ENCODE measurements at places on chromosomes 3 and 15.
A peak's percentile ranks its signal among the peaks of the same experiment; 100 is the strongest.

GRCh38 chr3:130839813-130840212 lies 54.1 kb upstream of the ATP2C1 start:
- DNase-seq: no peak

GRCh38 chr3:29064085-29064484 lies 216.8 kb upstream of the RBMS3 start:
- peak; percentile 42 for DNase-seq

GRCh38 chr3:31465999-31466398 lies 66.7 kb upstream of the STT3B start:
- DNase-seq: no peak

DNA sequence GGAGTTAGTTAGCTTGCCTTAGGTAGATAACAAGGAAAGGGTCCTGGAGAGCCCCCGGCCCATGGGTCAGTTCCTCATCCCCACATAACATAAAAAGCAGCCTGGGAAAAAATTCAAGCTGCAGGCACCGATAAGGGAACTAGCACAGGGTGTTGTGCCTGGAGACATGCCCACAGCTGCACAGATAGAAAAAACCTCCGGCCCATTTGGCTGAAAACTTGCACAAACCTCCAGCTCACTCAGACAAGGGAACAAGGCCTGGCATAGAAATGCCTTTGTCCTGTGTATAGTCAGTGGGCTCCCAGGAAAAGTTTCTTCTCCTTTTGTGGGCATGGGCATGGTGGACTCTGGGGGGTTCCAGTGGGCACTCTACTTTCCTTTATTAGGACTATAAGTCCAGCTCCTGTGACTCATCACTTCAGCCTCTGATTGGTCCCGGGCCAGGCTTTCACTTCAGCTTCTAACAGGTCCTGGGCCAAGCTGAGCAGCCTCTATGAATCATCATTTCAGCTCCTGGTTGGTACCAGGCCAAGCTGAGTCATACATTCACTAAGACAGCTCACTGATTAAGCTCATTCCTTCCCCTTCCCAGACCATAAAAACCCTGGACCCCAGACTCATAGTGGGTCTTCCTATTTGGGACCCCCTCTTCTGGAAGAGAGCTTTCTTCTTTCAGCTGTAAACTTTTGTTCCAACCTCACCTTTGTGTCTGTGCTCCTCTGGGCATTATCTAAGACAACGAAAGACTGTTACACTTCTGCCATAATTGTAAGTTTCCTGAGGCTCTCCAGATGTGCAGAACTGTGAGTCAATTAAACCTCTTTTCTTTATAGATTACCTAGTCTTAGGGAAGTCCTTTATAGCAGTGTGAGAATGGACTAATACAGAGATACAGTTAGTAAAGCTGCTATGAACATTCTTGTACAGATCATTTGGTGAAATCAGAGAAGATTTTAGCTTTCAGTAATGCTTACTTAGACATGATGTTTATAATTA lies 348.0 kb upstream of the DPPA4 start:
- peak; percentile 93 for DNase-seq

GRCh38 chr3:130925628-130926027 lies 31.7 kb downstream of the ATP2C1 start:
- DNase-seq: no peak

DNA sequence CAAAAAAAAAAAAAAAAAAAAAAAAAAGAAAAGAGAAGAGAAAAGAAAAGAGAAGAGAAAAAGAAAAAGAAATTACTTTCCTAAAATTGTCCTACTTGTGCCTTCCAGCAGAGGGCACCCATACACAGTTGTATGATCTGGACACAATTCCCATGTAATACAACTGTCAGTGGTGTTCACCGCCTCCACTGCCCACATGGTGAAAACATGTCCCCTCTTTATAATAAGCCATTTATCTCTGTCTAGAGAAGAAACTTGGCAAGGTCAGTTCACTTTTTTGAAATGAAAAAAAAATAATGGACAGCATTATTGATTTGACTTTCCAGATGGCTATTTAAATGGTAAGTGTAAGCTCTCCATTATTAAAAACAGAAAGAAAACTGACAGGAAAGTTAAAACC lies 459.4 kb downstream of the GBE1 start:
- no peak for DNase-seq

DNA sequence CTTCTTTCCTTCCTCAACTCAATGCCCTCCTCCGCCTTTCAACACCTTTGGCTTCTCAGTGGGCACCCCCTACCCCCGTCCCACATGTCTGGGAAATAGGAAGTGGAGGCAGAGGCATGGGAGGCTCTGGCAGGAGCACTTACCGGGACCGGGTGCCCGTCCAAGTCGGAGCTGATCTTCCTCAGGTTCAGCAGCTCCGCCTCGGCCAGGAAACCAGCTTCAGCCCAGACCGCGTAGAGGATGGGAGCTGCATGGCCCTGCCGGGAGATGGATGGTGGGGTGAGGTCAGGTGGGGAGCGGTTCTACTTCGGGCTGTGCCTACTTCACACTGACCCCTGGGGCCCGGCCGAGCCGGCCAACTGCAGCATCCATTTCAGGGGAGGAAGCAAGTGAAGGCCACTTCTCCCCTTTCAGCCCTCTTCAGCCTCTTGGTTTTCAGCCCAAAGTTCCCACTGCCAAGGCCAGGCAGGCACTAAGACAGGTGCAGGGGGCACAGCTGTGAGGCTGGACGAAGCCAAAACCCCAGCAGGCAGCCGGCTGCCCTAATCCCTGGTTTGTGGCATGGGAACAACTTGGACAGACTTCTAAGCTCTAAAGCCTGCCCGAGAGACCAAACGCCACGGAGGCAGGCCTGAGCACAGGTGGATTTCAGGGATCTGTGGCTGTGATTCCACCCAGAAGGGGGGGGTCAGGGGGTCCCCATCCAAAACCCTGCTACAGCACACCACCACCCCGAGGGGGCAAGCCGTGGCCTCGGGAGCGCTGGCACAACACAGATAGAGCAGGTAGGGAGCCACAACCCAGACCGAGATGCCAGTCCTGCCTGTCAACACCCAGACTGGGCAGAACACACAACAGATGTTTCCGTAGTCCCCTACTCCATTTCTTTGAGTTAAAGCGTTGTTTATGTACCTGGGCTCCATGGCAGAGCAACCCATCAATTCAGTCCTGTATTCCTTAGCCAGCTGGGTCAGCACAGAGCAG lies 14.5 kb downstream of the TKT start:
- no peak for DNase-seq

- peak; percentile 57 for DNase-seq
Measured at GRCh38 chr15:40266828-40267304, 16.0 kb downstream of the ANKRD63 start.

DNA sequence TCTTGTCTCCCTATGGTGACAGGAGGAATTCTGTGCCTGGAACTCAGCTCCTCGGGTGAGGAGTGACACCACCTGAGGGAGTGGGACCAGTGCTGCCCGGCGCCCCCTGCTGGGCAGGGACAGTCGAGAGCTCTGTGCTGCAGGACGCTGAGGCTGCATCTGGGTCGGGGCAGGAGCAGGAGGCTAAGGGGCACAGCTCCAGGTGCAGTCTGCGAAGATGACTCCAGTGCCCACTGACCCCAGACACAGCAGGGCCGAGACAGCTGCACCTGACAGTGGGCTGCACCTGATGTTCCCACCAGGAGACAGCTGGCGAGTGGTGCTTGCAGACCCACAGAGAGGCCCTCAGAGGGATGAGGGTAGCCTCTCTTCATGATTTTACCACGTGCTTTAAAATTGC lies 152.9 kb downstream of the ATP10A start:
- no peak for DNase-seq

GRCh38 chr15:98896002-98896721 lies 111.4 kb downstream of the PGPEP1L start:
- no peak for DNase-seq

GRCh38 chr15:101407439-101407838 lies 82.1 kb downstream of the PCSK6 start:
- no peak for DNase-seq

- no peak for DNase-seq
Measured at GRCh38 chr3:29789686-29790085, 508.8 kb downstream of the RBMS3 start.

- no peak for DNase-seq
Measured at GRCh38 chr3:47464588-47464987, 11.2 kb downstream of the SCAP start.

- DNase-seq: no peak
Measured at GRCh38 chr15:58352026-58352929, 79.5 kb upstream of the LIPC start.

DNA sequence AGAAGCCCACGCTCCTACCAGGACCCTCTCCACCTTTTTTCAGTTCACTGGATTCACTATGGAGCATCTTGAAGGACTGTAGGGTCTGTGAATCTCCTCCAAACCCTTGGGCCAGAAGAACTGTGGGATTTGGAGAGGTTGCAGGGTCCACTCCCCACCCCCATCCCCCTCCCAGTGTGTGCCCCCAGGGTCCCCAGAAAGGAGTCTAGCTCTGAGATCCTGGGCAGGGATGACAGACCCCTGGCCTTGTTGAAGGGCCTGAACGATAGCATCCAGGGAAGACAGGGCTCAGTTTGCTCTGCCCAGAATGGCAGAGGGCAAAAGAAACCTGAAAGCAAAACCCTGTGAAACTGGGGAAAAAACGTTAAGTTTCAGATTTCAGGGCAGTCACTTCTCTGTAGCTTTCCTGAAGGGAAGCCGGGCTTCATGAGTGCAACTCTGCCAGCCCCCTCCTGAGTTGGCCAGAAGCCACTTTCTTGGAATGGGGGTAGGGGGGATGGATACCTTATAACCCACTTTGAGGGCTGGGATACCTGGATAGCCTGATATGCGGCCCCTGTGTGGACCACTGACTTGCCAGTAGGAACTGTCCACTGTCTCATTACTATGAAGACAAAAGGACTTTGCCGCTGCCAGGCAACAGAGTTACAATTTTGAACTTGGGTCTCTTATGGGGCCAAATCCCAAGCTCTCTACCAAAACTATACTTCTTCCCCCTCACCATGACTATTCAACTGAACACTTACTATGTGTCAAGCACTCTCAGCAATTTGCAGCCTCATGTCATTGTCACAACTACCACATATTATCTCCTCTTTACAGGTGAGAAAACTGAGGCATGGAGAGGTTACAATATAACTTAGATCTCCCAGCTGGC lies 1.6 kb upstream of the CISH start:
- DNase-seq: no peak

DNA sequence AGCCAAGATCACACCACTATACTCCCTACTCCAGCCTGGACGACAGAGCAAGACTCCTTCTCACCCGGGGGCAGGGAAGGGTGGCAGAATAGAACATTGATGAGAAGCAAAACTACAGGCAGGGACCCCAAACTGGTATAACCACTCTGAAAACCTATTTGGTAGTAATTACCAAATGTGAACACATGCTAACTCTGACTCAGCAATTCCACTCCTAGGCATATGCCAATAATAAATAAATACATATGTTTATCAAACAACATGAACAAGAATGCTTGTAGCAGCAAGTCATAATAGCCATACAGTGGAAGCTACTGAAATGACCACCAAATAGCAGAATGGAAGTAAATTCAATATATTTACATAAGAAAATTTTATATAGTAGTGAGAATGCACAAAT lies 31.0 kb upstream of the USP50 start:
- DNase-seq: no peak

- no peak for DNase-seq
Measured at GRCh38 chr15:52780172-52780980, 9.8 kb downstream of the ONECUT1 start.

DNA sequence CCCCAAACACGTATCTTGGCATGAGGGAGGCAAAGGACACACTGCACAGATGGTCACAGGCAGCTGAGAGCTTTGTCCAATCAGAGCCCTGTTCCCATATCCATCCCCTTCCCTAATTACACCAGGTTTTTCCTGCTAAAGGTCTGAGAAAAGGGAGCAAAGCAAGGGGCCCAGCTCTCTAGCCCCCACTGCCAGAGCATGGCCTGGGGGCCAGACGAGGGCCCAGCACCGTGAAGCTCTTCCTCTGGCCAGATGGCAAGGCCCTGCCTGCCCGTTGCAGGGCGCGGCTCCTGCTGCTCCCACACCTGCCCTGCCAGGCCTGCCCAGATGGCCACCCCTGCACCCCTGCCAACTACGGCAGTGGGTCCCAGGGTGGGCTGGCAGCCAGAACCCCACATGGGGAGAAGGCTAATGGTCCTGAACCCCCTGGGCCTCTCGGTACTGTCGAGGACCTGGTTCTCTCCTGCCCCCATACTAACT lies 3.2 kb downstream of the SHF start:
- no peak for DNase-seq

- DNase-seq: no peak
Measured at GRCh38 chr15:66047321-66048024, 178.2 kb downstream of the RAB11A start.

DNA sequence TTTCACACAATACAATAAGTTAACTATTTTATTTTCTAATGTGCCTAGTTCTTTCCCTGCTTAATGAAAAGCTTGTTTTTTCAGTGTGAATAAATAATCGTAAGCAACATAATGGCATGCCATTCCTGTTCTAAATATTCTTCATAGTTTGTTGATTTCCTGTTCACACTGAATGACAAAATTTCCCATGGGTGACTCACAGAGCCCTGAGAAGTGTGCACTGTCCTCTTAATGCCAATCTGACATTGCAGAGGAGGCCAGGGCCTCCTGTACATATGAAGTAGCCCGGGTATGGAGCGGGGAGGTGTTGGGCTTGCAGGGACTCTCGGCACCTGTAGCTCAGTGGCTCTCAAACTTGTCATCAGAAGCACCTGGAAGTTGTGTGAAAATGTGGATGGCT lies 24.3 kb downstream of the CCR3 start:
- no peak for DNase-seq

- no peak for DNase-seq
Measured at GRCh38 chr3:32283304-32283703, 44.8 kb downstream of the CMTM8 start.

DNA sequence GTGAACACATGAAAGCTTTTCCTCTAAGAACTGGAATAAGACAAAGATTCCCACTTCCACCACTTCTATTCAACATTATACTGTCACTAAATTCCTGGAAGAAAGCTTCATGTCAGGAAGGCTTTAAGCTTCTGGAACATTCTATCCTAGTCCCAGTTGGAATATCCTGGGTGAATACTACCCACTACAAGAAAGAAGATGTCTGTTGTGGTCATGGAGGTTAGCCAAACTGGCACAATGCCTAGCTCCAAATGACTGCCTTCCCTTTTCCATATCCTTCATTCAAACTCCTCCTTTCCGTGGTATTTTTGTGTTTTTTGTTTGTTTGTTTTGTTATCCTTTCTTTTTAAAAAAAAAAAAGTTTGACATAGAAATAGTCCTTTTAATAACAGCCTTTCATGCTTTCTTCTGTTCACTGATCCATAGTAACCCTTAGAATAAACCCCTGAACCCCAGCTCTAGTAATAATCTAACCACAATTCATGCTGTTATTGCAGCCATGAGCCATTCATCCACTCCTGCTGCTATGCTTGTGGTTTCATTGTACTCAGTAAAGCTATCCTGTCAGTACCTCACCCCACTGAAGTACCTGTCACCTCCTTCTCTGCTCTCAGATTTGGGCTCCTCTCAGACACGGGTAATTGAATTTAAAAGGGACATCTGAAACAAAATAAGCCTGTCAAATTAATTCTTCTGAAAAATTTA lies 447.5 kb downstream of the IGSF11 start:
- DNase-seq: no peak
